ENCODE measurements at places on chromosomes 1 and 21.

GRCh38 chr1:234605983-234606783 lies 3.8 kb downstream of the IRF2BP2 start:
- no peak for DNase-seq

DNA sequence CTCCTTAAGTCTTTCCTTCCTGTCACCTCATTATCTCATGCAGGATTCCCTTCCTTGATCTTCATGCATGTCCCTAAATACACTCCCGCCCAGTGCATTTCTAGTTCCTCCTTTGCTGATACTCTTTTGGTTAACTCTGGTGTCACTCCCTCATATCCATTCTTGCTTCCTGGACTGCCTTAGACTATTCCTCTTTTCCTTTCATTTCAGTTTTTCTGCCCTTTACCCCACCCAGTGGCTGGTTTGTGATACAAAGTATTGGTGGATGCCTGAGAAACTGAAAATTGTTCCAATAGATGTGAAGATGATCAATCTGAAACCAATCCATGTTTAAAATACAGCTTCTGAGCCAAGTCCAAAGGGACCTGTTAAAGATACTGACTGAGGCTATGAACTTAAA lies 553.8 kb upstream of the CAMK1G start:
- no peak for DNase-seq

- no peak for DNase-seq
Observed at GRCh38 chr1:200332716-200333115, 77.1 kb downstream of the ZNF281 start.

DNA sequence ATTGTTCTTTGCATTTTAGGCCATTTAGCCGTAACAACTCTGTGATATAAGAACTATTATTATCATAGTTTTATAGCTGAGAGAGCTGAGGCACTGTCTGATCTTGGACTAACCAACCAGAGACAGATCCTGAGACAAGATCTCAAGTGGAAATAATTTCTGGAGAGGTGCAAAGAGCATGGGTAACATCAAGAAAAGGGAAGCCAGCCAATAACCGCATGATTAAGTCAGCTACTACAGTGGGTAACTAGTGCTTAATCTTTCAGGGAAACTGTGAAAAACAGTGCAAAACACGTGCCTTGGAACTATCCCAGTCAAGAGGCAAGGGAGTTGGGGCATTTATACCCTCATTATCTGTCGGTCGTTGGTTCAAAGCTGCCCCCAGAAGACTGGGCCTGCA lies 105.8 kb downstream of the OMA1 start:
- DNase-seq: no peak

DNA sequence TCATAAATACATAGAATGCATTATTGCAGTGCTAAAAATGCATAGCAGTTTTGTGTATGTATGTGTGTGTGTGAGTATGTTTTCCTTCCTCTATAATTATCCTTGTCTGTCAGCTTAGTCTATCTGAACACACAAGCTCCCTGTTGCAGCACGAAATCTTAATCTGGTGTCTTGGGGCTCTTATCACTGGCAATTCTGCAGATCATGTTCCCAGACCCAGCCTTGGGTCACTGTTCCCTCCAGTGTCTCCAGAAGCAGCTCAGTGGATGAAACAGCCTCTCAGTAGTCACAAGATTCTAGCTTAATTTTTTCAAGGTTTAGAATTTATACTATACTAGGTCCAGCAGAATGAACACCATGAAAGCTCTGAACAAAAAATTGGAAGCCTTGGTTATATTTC lies 777.9 kb downstream of the MRPL39 start:
- no peak for DNase-seq

- DNase-seq: no peak
Observed at GRCh38 chr1:204692841-204693356, 7.4 kb upstream of the LRRN2 start.

DNA sequence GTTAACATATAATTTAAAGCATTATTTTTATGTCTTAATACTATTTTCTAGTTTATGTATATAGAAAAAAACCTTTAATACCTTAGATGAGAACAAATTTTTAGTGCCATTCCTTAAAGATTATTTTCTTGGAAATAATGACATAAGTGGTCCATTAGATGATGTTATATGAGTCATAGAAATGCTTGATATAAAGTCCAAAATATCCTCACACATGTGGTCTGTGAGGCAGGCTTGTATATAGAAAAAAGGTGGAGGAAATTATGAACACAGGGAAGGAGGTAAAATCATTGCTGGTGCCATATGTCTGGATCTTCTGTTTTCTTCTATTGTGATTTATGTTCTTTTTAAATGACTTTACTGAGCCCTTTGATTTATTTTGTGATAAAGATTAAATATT lies 79.3 kb downstream of the MAP3K7CL start:
- DNase-seq: no peak

DNA sequence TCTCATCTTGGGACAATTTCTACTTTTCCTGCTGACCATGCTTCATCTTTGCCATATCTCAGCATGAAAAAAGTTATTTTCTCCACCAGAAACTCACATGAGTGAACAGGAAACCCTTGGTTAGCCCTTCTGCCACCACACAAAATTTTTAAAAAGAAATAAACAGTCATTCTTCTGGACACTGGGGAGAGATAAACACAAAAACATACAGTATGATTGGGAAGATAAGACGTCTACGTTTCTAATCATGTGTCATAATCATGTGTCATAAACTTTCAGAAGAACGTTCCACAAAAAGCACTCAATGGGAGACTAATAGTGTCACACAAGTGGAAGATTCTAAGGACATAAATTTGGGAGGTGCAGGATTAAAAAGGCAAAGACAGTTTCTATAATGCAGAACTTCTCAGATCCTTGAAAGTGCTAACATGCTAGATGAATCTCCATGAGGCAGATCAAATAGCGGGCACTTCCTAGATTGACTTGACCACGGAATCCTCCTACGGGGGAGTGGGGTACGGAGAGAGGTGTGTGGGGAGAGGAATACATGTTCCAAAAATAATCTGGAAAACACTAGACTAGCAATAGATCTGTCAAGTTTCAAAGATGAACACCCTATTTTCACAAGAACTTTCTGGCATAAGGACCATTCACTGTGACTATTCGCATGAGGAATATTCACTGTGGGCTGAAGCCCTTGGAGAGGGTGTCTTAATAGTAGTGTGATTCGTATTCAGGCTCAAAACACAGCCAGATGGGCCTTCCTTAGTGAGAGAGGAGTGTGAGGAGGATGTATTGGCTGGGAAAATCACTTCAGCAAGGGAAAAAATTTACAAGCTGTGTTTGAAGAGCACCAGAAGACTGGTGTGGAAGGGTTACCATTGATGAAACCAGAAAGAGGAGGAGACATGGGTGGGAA lies 206.7 kb downstream of the SETD4 start:
- no peak for DNase-seq

GRCh38 chr1:110688514-110688913 lies 13.8 kb upstream of the KCNA3 start:
- no peak for DNase-seq

GRCh38 chr21:45354970-45355369 lies 50.0 kb upstream of the COL18A1 start:
- DNase-seq: no peak

DNA sequence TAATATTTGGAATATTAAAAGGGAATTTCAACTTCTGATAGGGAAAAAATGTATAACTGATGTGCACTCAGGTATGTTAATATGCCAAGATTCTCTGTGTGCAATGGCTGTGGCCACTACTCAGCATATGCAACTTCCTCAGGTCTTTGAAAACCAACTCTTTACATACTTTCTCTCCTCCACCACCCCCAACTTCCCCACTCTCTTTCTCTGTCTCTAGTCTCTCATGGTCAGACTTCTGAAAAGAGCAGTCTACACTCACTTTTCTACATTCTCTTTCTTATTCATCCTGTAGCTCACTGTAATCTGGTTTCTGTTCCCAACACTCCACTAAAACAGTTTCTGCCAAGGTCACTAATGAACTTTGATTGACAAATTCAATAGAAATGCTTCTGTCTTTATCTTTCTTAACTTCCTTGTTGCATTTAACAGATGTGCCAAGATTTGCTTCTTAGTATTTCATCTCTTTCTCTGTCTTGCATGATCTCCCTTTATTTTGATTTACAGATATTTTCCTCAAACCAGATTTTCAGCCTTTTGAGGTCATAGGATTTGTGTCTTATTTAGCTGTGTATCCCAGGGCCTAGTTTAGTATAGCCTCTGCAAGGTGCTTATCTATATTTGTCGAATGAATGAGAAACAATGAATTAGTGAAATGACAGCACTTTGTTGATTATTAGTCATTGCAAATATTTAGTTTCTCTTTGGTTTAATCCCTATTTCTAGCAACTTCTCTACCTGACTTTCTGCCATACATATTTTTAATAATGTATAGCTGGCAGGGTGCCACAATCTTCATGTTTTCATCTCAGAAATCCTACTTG lies 168.9 kb downstream of the LMO4 start:
- no peak for DNase-seq

DNA sequence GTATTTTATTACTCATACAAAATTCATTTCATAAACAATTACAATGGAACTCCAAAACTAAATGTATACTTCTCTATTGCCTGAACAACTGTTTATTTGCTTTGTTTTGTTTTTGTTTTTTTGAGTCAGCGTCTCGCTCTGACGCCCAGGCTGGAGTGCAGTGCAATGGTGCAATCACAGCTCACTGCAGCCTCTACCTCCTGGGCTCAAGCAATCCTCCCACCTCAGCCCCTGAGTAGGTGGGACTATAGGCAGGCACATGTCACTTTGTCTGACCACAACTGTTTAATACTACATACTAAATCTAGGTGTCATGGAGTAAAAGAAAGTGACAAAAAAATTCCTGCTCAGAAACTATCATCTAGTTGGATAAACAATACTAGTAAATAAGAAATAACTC lies 49.3 kb downstream of the RAB3GAP2 start:
- DNase-seq: no peak

GRCh38 chr1:33897092-33897725 lies 33.3 kb downstream of the HMGB4 start:
- DNase-seq: no peak

- no peak for DNase-seq
Observed at GRCh38 chr1:169128562-169128961, 22.1 kb downstream of the ATP1B1 start.

- no peak for DNase-seq
Observed at GRCh38 chr1:210001751-210002150, 63.7 kb downstream of the SYT14 start.

DNA sequence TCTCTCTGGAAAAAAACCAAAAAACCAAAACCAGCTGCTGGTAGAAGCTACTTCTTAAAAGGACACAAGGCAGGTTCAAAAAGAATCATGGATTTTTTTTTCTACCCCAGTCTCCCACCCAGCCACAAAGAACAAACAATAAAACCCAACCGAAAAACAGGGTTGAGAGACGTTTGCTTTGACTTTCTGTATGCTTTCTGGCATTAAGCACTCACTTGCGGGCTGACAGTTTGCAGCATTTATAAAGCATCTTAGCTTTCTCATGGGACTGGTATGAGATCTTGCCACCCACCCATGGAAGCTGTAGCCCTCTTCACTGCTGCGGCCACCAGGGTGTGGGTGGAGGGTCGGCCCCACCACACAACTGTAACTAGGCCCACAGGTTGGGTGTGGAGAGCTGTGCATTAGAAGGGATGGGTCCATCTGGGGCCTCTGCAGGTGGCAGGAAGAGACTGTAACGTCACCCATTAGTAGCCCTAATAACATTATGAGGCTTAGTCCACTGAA lies 165.7 kb downstream of the RHOU start:
- no peak for DNase-seq

GRCh38 chr1:182259229-182259872 lies 132.2 kb downstream of the GLUL start:
- DNase-seq: peak; percentile 40

GRCh38 chr21:31416465-31416864 lies 72.4 kb upstream of the TIAM1 start:
- DNase-seq: no peak

- no peak for DNase-seq
Observed at GRCh38 chr1:201877877-201878401, 10.8 kb upstream of the SHISA4 start.

DNA sequence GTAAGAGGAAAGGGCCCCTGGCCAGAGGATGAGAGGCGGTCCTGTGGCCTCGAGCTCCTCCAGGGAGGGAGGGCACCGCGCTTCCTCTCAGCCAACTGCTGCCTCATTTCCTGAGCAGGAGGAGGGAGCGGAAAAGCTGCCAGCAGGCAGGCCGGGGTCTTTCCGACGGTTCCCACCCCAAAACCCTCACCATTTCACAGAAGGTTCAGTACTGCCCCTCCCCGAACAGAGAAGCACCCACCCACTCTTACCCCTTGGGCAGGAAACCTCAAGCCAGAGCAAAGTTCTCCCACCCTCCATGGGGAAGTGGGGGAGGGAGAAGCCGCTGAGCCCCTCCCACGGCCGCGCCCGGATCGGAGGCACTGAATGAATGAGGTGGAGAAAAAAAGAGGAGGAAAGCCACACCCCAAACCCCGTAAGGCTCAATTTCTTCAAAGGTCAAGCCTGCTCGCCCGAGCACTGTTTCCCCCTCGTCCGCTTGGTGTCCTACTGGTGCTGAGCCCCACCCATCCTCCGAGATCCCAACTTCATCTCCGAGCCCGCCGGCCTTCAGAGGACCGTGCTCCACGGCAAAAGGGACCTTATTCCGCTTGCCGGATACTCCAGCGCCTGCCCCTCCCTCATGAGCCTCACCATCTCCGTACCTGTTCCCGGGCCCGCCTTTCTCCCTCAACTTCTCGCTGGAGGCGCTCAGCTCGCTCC lies 9.4 kb downstream of the TPM3 start:
- peak; percentile 58 for DNase-seq

DNA sequence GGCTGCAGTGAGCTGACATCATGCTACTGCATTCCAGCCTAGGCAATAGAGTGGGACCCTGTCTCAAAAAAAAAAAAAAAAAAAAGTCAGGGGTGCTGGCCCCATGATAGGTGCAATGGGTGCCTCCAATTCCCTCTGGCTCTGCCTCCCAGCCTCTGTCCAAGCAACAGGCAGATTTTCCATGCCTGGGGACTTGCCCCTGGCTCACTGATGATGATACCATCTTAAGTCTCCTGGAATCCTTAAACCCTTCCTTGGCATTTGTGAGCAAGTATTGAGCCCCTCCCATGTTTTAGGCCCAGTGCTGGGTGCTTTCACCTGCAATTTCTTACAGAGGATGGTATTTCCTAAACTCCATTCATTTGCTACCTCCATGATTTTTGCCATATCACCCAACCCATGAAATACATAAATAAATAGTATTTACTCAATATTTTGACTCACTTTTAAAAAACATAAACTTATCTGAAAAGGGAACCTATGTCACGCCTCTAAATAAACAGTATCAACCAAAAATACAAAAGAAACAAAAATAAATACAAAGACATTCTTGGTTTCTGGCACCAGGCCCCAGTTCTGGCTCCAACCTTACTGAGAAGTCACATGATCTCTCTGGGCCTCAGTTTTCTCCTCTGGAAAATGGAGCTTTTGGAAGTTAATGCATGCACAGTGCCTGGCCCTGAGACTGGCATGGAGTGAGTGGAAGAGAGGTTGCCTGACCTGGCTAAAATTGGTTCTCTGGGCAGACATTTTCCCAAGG lies 1.5 kb upstream of the ALPL start:
- no peak for DNase-seq

- no peak for DNase-seq
Observed at GRCh38 chr1:31576201-31576669, at the start of gene TINAGL1. TSS of gene TINAGL1 (plus strand) at chr1:31576515. CDS start at chr1:31577149, 634 bp downstream.

GRCh38 chr1:227320476-227320875 lies 2.2 kb upstream of the CDC42BPA start:
- DNase-seq: no peak

- no peak for DNase-seq
Observed at GRCh38 chr1:147781056-147781471, 20.7 kb upstream of the GJA5 start.

GRCh38 chr21:29413683-29414082 lies 115.0 kb downstream of the BACH1 start:
- DNase-seq: no peak
